Renal cortical epithelial cell (primary cell): ENCODE measurements at places on chromosomes 2 and 18.

GRCh38 chr2:101883860-101884259 lies 107.9 kb upstream of the IL1R2 start:
- peak; percentile 68 for DNase-seq

- DNase-seq, result peak; percentile 81
Observed at GRCh38 chr2:152443771-152444170, 108.8 kb downstream of the FMNL2 start.

DNA sequence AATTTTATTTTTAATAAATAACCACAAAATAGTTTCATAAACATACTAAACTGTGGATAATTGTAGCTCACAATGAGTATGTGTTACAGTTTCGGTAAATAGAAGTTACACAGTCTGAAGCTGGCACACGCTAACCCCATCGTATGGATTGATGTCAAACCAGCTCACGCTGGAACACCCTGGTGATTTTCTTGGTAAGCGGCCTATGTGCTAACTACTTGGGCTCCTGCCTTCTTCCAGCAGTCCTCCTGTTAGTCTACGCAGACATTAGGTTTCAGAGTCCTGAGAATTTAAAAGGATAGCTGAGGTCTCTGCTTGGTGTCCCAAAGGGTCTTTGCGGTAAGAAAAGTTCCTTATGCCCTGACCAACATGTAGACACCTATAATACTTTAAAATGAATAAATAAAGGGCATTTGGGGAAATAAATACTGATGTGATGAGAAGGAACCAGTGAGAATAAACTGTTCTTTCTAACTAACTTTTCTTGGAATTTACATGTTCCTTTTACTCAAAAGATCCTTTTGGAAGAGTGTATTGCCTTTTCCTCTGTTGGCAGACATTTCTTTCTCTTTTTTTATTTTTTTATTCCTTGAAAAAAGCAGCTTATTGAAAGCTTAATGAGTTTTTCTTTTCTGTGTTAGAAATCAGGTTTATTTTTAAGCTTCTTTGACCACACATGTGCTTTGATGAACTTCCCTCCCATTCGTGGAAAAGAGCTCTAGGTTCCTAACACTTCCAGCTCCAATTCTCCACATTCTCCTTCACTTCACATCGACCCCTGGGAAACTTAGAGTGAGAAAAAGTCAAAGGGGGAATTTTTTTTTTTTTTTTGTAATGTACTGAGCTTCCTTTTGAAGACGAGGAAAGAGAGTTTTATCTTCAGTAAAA lies 322.2 kb downstream of the IRS1 start:
- DNase-seq, result no peak

DNA sequence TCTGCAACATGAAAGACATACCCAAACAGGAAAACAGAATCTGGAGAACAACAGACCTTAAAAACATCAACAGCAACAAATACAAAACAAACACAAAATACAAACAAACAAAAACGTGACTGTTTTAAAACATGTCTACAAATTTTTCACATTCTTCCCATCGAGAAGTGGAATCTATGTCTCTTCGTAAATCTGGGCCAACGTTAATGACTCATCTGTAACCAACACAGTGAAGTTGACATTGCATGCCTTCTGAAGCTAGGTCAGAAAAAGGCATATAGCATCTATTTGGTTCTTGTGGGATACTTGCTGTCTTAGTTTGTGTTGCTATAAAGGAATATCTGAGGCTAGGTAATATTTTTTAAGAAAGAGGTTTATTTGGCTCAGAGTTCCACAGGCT lies 269.0 kb upstream of the FBXO11 start:
- peak; percentile 19 for DNase-seq

- peak; percentile 97 for DNase-seq
Observed at GRCh38 chr2:218230882-218231281, 13.9 kb downstream of the ARPC2 start.

- DNase-seq, result no peak
Observed at GRCh38 chr2:16200554-16201193, 260.3 kb downstream of the MYCN start.

DNA sequence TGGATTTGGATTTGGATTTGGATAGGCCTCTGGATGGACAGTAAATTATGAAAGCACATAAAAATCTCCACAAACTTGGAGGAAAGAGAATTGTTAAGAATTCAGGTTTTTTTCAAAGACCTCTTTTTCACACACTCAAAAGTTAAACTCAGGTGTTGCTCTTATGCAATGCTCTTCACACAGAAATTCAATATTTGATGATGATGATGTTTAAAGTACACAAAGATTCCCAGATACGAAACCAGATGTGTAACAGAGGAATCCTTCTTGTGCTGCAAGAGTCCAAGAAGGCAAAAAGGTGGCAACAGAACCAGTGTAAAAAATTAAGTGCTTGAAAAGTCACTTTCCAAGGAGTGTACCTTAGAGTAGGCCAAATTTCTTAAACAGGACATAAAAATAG lies 75.8 kb upstream of the SPATS2L start:
- no peak for DNase-seq

GRCh38 chr2:82316586-82316985 lies 2012.0 kb upstream of the LRRTM1 start:
- no peak for DNase-seq

DNA sequence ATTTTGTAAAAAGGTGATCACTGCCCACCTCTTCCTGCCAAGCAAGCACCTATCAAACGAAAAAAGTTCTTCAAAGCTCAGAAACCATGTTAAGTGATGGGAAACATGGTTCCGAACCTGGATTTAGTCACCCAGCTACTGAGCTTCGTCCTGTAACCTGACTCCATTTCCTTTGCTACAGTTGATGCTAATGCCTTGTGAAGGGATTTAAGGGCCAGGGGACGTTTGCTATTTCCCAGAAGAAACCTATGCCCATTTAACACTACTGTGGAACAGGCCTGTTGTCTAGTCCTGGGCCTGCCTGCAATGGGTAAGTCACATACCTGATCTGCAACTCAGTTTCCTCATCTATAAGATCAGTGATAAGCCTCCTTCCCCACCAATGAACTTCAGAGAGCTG lies 14.8 kb downstream of the SERPINE2 start:
- DNase-seq, result no peak

DNA sequence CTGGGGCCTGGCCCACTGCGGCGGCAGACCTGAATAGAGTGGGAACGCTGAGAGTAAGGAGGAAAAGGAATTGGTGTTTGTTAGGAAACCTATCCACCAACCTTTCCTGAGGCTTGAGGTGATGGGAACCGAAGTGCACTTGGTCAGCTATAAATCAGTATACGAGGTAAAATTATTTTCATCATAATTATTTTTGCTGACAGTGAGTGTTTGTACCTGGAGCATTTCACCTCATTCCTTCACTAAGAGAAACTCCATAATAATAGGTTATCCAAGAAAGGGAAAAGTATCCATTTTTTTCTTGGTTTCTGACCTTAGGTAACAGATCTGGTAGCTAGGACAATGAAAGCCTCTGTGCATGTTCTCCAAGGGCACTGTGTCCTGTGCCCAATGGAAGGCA lies 138.6 kb upstream of the RGPD4 start:
- DNase-seq, result no peak

GRCh38 chr18:25298853-25299274 lies 53.1 kb downstream of the ZNF521 start:
- peak; percentile 93 for DNase-seq

GRCh38 chr2:136049011-136049742 lies 63.8 kb upstream of the DARS1 start:
- DNase-seq, result no peak

DNA sequence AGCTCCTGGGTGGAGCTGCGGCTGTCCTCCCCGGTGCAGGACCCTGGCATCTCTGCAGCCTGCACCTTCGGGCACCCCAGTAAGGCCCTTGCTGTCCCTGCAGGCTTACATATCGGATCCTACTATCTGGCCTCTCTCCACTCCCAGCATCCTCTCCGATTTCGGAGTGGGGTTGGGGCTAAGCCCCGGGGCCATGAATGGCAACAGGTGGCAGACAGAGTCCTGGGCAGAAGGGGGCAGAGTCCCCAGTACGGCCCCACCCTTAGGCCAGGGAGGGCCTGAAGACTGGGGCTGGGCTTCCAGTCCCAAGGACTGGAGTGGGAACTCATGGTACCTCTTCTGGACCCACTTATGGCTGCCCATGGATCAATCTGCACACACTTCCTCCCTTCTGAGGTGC lies 180.4 kb upstream of the MC4R start:
- no peak for DNase-seq

- no peak for DNase-seq
Observed at GRCh38 chr18:64893349-64893748, 744.5 kb upstream of the LINC00305 start.

DNA sequence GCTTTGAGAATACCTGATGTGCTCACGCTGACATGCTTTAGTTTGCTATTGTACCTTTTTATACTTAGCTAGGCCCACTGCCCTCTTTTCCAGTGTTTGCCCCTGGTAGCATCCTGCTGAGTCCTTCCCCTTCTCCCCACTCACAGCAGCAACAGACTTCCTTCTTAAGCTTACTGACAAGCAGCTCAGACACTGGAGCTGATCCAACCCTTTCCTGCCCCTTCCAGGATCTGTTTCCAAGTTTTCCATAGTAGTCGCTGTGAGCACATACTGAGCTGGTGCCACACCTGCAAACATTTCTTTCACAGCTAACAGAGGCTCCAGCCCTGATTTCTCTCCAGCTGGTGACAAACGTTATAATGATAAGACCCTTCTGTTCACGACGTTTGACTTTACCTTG lies 991.4 kb upstream of the CELF4 start:
- DNase-seq, result no peak

DNA sequence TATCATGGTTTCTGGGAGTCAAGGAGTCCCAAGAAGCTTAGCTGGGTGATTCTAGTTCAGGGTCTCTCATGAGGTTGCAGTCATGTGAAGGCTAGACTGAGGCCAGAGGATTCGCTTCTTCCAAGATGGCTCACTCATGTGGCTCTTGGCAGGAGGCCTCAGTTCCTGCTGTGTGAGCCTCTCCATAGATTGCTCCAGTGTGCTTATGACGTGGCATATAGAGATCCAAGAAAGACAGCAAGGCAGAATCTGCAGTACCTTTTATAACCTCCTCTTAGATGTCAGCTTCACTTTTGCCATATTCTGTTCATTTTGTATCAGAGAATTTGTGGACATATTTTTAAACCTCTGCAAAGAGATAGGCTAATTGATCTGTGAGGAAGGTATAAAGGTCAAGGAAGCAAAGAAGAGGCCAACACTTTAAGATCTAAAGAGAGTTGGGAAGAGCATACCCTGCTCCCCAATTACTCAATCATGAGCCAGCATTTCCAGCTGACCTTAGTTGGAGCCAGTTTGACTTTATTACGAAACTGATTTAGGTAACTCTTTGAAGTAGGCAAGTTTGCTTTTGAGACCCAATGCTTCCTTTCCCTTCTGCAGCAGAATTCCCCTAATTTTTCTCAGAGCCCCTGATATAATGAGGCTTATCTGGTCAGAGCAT lies 134.7 kb downstream of the EML6 start:
- DNase-seq, result peak; percentile 58

DNA sequence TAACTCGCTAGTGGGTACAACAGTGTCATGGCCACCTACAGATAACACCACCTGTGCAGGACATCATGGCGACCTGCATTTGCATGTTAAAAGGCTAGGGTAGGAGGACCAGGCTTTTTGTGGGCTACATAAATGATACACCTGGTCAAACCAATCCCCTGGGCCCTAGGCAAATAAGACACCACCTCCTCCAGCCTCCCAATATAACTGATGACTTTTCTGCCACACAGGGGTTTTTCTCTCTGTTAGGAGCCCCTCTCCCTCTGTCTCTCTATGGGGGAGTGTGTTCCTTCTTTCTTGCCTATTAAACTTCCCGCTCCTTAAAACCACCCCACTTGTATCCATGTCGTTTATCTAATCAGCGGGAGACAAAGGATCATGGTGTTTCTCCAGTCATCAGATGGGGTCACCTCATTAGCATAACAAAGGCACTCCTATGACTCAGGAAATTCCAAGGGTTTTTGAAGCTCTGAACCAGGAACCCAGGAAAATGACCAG lies 10.8 kb upstream of the BUB1 start:
- peak; percentile 67 for DNase-seq

GRCh38 chr2:61015976-61016375 lies 1.5 kb upstream of the PEX13 start:
- peak; percentile 32 for DNase-seq

DNA sequence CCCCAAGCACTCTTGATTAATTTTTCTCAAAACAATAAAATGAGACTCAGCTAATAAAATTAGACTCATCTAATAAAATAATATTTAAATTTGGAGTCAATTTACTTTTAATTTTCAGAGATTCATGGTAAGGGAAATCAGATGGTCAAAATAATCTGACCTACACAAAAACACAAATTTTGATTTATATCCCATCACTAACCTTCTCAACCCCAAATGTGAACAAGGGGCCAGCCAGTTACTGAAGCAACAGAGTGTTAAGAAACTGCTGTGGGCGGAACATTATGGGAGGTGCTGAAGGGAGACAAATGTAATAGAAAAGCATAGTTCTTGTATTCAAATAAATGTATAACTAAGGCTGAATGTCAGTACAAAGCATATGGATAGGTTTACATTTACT lies 28.5 kb upstream of the PPP3R1 start:
- no peak for DNase-seq

DNA sequence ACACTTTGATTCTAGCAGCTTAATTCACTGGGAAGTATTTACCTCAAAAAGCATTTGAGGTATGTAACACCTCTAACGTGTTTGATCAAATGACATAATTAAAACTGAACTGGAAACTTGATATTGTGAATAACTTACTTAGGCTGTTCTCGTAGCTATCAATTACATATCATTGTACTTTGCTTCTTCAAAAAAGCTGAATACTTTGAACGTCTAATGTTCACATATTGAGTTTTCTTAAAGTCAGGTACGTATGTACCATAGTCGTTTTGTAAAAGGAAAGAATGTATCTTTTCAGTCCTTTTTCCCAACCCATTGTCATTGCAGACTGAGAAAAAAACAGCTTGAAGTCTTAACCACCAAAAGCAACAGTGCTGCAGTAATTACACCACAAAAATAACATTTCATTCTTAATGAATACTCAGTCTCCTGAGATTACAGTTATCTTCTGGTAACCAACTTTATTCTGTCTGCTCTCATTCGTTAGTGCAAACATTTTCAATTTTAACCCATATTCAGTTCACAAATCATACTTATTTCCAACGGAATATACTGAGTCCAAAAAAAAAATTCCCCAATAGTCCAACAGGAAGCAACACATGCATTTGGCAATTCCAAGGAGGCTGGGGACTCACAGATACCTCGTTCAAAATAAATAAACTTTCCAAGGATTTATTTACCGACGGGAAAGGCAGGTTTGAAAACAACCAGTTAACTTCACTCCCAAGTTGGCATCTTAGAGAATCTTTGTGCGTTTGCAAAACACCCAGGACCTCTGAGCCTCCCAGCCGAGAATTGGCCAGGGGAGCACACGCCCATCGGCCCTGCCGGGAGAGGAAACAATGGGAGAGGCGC lies 1.1 kb downstream of the CHN1 start:
- no peak for DNase-seq

- DNase-seq, result peak; percentile 84
Observed at GRCh38 chr18:5900262-5900661, 4.9 kb upstream of the TMEM200C start.

DNA sequence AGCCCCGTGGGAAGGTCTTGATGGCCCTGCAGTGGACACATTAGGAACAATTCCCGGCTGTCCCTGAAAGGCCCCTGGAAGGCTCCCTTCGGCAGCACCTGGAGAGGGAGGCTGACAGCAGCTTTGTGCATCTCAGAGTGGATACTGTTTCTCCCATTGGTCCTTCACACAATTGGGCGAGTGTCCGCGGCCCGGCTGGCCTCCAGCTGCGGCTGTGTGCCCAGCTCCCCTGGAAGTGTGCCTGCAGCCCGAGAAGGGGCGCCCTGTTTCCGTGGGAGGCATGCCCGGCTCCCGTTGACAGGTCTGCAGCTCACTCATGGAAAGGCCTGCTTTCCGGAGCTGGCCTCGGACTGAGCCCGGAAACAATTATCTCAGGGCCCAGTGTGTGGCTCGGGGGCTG lies 103.7 kb downstream of the LPIN1 start:
- DNase-seq, result no peak

GRCh38 chr2:231941673-231942072 lies 15.5 kb upstream of the NPPC start:
- no peak for DNase-seq
